ENCODE measurements at places on chromosomes 3 and 15.

- DNase-seq: no peak
Measured at GRCh38 chr15:34001536-34001935, 33.2 kb downstream of the CHRM5 start.

GRCh38 chr3:149152420-149152819 is 23.0 kb downstream of the HPS3 start:
- no peak for DNase-seq

- DNase-seq: no peak
Measured at GRCh38 chr15:55665605-55666227, 77.2 kb downstream of the PRTG start.

DNA sequence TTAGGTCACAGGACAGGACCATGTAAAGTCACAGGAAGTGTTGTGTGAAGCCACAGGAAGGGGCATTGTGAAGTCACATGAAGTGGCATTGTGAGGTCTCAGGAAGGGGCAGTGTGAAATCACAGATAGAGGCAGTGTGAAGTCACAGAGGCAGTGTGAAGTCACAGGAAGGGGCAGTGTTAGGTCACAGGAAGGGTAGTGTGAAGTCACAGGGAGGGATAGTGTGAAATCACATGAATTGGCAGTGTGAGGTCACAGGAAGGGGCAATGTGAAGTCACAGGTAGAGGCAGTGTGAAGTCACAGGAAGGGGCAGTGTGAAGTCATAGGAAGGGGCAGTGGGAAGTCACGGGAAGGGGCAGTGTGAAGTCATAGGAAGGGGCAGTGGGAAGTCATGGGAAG is 37.9 kb downstream of the GASK1A start:
- no peak for DNase-seq

DNA sequence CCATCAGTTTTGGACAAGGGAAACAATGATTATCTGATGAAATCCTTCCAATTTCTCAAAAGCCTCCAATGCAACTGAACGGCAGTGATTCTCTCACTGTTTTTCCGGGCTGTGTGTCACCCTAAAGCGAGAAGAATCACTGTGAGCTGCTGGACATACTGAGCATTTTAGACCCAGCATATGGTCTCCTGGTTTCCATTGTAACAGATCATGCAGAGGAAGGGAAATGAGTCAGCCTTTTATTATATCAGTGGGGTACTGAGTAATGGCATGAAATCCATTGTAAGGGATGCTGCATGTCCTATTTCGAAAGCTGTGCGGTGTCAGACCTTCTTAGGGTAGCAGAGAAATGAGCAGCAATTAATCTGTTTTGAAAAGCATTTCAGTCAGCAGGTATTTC is 287.1 kb downstream of the IL5RA start:
- peak; percentile 7 for DNase-seq

- DNase-seq: no peak
Measured at GRCh38 chr3:12773030-12773709, 14.1 kb upstream of the TMEM40 start.

DNA sequence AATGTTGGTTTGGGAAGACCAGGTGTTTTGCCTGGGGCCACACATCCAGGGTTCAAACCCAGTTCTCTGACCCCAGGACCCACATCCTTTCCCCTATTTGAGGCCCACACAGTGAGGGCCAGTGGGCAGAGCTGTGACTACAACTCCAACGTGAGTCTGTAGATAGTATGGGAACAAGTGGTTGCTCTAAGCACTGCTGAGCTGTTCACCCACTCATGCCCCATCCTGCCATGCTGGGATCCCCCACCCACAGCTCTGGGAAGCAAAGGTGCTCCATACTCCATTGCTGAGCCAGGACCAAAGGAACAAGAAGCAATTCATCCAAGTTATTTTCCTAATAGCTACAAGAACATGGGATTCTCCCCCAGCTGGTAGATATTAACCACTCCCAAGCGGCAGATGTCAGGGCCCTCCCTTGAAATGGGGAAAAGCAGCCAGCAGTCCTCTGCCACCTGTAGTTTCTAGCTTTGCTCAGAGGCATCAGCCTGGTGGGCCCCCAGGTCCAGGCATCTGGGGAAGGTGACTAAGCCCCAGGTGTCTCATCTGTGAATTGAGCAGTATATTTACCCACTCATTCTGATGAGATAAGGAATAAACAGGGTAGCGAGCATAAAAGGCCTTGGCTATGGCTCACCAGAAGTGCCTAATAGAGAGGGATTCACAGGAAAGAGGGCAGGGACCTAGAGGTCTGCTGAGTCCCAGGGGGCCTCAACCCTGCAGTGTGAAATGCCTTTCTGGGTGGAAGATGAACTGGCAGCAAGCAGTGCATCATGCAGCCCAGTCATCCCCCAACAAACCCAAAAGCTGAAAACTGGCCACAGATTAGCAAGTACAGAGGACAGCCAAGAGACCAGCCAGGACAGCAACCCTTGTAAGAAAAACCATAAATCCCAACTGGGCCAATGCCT is 33.4 kb downstream of the POC1A start:
- DNase-seq: no peak

- DNase-seq: no peak
Measured at GRCh38 chr3:122880173-122880572, 85.3 kb downstream of the SLC49A4 start.

GRCh38 chr3:13824521-13825310 is 55.2 kb downstream of the WNT7A start:
- no peak for DNase-seq

DNA sequence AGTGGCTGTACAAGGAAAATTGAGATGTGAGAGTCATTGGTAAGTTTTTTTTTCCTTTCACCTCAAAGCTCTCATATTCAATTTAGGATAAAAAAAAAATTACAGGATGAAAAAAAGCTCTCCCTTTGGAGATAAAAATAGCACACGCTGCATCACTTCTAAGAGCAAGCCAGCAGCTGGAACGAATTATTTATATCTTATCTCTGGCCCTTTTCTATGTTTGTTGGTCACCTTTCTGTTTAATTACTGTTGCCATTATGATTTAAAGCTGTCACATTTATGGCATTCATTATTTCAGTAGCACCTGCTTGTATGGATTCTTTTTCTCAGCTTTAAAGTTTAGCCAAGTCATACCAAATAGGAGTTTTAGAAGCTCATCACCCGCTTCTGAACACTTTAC is 171.6 kb upstream of the PDZRN3 start:
- DNase-seq: no peak

DNA sequence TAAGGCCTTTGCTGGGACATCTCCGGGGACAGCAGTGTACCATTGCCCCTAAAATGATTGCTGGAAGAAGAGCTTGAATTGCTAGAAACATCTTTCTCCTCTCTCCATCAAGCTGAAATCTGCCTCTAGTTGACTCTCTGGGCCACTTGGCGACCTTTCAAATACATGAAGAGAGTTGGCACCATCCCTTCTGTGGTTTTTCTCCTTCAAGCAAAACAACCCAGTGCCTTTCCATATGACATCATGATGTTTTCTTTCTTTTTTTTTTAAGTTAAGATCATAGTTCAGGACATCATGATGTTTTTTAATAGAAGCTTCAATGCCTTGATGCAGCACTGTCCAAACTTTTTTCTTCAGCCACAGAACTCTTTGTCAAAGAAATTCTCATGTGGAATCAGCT is 144.0 kb upstream of the PTPRG start:
- DNase-seq: peak; percentile 7

- DNase-seq: no peak
Measured at GRCh38 chr3:9750556-9751411, 1.0 kb downstream of the OGG1 start.

- DNase-seq: peak; percentile 72
Measured at GRCh38 chr3:187519428-187519890, 150.7 kb downstream of the SST start.

- DNase-seq: no peak
Measured at GRCh38 chr3:10771486-10772270, 44.4 kb upstream of the SLC6A11 start.

DNA sequence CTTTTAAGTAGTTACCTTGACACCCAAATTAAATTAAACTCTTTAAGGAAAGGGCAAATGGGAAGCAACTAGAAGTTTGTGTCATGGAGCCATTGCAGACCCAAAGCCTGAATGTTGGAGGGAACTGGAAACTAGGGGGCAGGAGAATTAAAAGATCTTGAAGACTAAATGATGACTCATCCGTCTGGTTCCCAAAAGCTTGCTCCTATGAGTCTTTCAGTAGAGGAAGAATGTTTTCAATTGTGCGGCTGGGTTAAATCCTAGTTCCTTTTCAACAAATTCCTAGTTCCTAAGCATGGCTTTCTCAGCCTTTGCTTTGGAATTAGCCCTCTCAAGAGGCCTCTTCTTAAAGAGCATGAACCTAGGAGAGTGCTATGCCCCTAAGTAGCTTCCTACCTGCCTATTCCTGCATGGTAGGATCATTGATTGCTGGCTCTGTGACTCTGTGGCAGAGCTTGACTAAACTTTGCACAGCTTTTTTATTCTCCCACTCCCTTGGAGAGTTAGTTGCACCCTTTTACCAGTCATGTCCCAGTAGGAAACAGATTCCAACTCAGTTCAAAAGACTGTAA is 17.7 kb downstream of the CLEC3B start:
- DNase-seq: no peak

DNA sequence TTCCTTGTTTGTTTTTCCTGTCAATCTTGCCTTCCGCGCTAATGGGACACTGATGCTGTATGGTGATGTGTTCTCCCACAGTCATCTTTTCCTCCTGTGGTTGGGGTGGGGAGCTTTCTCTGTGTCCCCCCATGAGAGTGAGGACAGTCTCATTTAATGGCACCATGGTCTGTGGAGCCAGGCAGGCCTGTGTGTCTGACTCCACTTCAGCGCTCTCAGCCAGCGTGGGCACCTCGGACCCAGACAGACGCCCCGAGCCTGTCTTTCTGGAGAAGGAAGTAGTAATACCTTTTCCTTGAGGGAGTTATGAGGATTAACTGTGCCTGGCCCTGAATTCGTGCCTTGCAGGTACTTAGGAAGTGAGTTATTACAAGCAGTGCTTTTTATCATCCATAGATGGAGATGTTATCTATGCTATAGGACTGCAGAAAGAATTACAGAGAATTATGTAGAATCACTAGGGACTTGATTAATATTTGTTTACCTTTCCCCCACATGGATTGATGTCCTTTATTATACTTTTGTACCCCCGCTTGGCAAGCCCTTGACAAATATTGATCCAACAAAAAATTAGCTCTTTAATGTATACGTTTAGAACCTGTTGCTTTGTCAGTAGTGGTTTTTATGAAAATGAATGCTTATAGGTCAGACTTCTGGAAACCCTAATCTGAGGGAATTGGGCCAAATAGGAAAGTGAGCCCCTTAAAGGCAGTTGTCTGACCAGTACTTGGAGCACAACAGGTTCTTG is 152.4 kb downstream of the PGPEP1L start:
- DNase-seq: no peak

DNA sequence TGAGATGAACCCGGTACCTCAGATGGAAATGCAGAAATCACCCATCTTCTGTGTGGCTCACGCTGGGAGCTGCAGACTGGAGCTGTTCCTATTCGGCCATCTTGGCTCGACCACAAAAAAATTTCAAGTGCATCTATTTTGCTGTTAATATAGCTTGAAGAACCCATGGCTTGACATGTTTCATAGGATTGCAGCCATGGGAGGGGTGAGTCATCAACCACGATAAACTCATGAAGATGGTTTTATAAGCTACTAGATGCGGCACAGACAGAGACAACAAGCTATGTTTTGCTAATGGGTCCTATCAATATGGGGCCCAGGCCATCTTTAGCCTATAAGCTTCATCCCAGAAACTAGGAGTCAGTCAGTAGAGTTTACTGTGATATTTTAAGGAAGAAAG is 100.4 kb upstream of the PHLDB2 start:
- DNase-seq: peak; percentile 36

DNA sequence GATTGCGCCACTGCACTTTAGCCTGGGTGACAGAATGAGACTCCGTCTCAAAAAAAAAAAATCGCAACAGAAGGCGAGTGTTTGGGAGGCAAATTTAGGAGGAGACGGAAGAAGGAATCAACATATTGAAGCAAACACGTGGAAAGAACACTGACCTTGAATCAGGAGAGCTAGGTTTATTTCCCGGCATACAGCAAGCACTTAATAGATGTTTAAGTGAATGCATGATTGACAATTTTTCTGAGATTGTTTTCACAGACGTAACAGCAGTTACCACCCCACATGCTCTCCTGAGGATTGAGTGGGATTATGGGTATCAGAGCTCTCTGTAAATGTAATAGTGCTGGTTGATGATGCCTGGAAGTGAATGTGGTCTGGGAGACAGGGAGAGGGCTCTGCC is 5.6 kb upstream of the RPP25 start:
- no peak for DNase-seq

DNA sequence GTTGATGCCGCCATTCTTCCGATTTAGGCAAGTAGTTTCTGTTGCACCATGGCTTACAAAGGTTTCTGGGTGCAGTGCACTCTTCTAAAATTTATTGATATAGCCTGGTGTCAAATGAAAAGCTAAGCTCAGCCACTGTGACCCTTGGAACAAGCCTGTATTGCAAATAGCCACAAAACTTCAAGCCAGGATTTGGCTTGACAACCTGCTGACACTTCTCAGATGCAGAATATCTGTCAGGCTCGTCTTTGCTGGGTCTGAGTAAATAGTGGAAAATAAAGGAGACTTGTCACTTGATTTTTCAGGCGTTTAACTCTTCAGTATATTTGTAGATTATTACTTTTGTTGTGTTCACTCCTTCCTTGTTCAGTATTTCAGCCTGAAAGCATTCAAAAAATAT is 871.8 kb downstream of the OTOL1 start:
- DNase-seq: no peak

DNA sequence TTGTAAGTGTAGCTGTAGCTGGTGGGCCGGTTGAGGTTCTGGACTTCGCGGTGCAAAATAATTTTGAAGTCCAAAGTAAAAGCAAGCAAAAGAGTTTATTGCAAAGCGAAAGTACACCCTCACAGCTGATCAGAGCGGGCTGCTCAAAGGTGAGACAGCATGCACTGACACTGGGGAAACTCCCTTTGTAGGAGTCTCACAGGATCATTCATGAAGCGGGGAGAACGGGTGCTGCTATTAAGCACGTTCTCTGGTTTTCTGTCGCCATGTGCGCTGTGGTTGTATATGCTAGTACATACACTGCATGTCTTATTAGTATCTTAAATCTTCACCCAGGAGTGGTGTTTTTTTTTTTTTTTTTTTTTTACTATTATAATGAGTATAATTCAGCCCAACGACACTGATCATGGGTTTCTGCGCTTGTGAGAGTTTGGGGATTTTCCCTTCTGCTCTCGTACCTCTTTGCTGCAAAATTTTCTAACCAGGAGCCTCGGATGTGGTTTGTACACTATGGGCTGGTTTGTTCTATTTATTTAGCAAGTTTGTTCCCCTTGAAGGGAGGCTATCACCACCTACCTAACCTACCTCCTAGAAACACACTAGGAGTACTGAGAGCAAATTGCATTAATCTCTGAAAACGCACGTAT is 1.4 kb upstream of the AP4E1 start:
- no peak for DNase-seq

Measured in MG63 (cell line).